Liver (tissue), 10 donors: ENCODE measurements at places on chromosomes 5 and 9. TPM values are rescaled to one million over a fixed set of nuclear protein-coding genes. Genes with fewer than 3 reads are reported as not detected.
A peak's percentile ranks its signal among the peaks of the same experiment; 100 is the strongest.

- H3K27ac ChIP-seq: no peak overlapping the region
- DNase-seq: peak; percentile 57
- H3K4me3 ChIP-seq: no peak overlapping the region
- no peaks in the 10 kb centered on the region for H3K36me3 ChIP-seq
- peaks cover 2% of the 10 kb centered on the region for H3K4me1 ChIP-seq
These were observed 332.3 kb downstream of the CWC27 start for GRCh38 chr5:65100911-65101631.

DNA sequence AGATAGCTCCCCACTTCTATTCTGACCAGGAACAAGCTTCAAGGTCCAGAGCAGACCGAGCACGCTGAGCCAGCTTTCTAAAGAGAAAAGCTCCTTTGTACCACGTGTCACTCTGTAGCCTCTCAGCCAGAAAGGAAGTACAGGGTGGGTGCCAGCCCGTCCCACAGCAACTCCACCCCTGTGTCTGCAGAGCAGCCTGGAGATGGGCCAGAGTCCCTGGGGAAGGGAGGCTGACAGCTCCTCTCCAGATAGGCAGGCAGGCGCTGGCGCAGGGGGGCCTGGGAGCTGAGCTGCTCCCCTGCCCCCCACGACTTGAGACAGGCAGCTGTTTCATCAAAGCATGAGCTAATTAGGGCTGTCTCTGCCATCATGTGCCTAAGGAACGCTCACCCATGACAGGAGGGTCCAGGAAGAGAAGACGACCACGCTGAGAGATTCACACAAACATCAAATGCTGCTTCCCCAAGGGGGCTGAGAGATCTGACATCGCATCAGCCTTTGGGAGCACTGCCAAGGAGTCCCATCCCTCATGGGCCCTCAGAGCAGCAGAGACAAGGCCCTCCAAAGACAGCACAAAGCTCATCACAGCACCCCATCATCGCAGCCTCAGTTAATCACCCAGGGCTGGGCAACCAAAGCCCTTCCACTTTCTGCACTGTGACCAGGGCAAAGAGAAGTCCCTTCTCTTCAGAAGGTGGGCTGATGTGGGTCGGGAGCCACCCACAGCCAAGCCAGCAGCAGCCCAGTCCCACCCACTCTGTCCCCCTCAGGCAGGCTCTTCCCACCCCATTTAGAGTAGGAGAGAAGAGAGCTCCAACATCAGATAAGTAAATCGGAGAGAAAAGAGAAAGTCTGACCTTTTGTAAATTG lies 78.5 kb upstream of the LRRTM2 start:
- no peaks in the 10 kb centered on the region for H3K27me3 ChIP-seq
- no peak overlapping the region for H3K4me3 ChIP-seq
- H3K4me1 ChIP-seq: peaks cover 14% of the 10 kb centered on the region
- no peak overlapping the region for H3K27ac ChIP-seq

- no peaks in the 10 kb centered on the region for H3K27me3 ChIP-seq
- no peaks in the 10 kb centered on the region for H3K36me3 ChIP-seq
- no peaks in the 10 kb centered on the region for H3K4me1 ChIP-seq
- DNase-seq: no peak
- H3K27ac ChIP-seq: no peak overlapping the region
These were observed 1206.0 kb upstream of the C9orf72 start for GRCh38 chr9:28779243-28779642.

GRCh38 chr5:151683986-151684588 lies 2.6 kb downstream of the SPARC start:
- no peaks in the 10 kb centered on the region for H3K27me3 ChIP-seq
- H3K36me3 ChIP-seq: no peaks in the 10 kb centered on the region
- no peaks in the 10 kb centered on the region for H3K4me1 ChIP-seq
- no peak overlapping the region for H3K4me3 ChIP-seq

DNA sequence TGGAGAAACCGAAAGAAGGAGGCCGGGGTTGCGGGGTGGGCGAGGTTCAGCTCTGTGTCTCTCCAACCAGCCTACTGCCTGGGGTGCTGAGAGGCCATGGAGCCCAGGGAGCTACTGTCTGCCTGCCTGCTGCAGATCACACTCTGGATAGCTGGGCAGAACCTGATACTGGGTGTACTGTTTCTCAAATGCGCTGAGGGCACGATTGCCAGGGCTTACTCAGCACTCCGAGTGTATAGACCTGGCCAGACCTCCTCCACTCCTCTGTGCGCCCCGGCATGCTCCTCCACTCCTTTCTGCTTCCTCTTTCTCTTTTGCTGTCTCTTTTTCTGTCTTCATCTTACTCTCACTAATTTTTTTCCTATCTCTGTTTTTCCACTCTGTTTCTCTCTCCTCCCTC lies 215.1 kb downstream of the PAPPA start:
- no peak overlapping the region for H3K27ac ChIP-seq
- no peak for DNase-seq
- H3K4me1 ChIP-seq: no peaks in the 10 kb centered on the region
- H3K36me3 ChIP-seq: no peaks in the 10 kb centered on the region

Gene CARD6
- total RNA-seq: 2.5 TPM

Gene PCDHGB1
- total RNA-seq: 0.75 TPM

- peaks cover 18% of the 10 kb centered on the region for H3K4me1 ChIP-seq
- H3K4me3 ChIP-seq: no peak overlapping the region
- no peak overlapping the region for H3K27ac ChIP-seq
- DNase-seq: no peak
- H3K36me3 ChIP-seq: no peaks in the 10 kb centered on the region
- H3K27me3 ChIP-seq: no peaks in the 10 kb centered on the region
These were observed 6.1 kb upstream of the MOB3B start for GRCh38 chr9:27535701-27536118.
